ENCODE measurements at places on chromosomes 7 and 10. TPM values are rescaled to one million over a fixed set of nuclear protein-coding genes. Genes with fewer than 3 reads are reported as not detected.

SLC29A3 gene
- total RNA-seq: 0.89 TPM

LFNG gene
- total RNA-seq: 16.6 TPM

ELFN1 gene
- total RNA-seq: 0.74 TPM

PLEKHS1 gene
- total RNA-seq: not detected

CEP41 gene
- 13.4 TPM for total RNA-seq

CALCR gene
- not detected for total RNA-seq

SFTPA1 gene
- total RNA-seq: not detected

SLC26A4 gene
- total RNA-seq: 0.46 TPM

WDFY4 gene
- total RNA-seq: not detected

FEZF1 gene
- total RNA-seq: not detected

SEMA3C gene
- 455 TPM for total RNA-seq

ZNF804B gene
- total RNA-seq: not detected

AKR1B15 gene
- not detected for total RNA-seq
